ENCODE measurements at places on chromosomes 7 and 10. TPM values are rescaled to one million over a fixed set of nuclear protein-coding genes. Genes with fewer than 3 reads are reported as not detected.

DNA sequence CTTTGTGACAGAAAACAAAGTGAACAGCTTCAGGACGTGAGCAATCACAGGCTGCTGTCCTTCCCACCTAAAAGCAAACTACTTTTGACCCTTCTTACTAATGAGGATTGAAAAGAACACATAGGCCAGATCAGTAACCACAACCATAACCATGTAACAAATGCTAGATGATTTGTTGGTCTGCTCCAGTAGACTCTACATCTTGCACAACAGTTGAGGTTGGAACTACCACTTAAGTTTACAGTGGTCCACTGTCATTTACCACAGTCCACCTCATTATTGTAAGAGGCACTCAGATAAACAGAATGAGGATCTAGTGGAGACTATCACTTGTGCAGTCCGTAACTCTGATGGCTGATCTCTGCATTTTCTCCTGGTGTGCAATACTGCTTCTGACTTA is 27.8 kb downstream of the NET1 start:
- H3K4me3 ChIP-seq, result no peak overlapping the region
- no peaks in the 10 kb centered on the region for H3K27me3 ChIP-seq
- no peak for DNase-seq
- H3K27ac ChIP-seq, result no peak overlapping the region

- no peak for DNase-seq
- H3K27me3 ChIP-seq, result no peaks in the 10 kb centered on the region
- no peaks in the 10 kb centered on the region for H3K36me3 ChIP-seq
- no peak overlapping the region for H3K27ac ChIP-seq
Measured at GRCh38 chr7:131288450-131288849, 39.2 kb upstream of the MKLN1 start.

GRCh38 chr10:89073719-89074118 is 83.1 kb downstream of the FAS start:
- H3K4me1 ChIP-seq, result no peaks in the 10 kb centered on the region
- no peaks in the 10 kb centered on the region for H3K36me3 ChIP-seq
- H3K27ac ChIP-seq, result no peak overlapping the region
- DNase-seq, result no peak
- no peaks in the 10 kb centered on the region for H3K27me3 ChIP-seq

DNA sequence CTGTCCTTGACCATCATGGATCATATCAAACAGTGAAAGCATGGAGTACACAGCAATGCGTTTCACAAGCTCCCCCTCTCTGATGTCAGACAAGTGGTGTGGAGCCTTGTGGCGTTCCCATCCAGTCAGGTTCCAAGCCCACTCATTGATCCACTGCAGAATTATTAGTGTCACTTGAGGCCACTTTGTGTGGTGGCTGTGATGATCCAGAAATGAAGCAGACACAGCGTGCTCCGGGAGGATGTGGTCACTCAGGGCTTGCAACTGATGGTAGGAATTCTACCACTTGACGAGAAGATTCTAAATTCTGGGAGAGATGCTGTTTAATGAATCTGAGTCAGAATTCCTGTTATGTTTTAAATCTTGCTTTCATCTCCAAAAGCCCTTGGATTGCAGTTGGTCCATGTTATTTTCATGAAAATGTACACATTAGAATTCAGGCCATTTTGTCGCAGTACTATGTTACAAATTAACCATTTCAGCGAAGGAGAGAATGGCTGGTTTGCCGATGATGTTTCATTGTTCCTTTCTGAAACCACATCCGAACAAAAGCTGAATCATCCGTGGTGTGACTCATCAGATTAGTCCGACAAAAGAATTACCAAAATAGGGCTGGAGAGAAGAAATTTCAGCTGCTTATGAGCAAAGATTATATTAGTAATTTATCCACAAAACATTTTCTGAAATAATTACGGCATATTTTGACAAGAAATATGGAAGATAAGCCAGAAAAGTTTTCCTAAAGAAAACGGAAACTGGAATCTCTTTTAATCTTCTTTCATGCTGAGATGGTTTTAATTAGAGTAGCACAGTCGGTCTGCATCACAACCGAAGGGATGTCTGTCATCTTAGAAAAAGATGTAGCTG is 48.1 kb downstream of the INSYN2A start:
- no peaks in the 10 kb centered on the region for H3K27me3 ChIP-seq
- no peaks in the 10 kb centered on the region for H3K4me1 ChIP-seq
- H3K27ac ChIP-seq, result no peak overlapping the region
- no peaks in the 10 kb centered on the region for H3K36me3 ChIP-seq
- DNase-seq, result no peak
- H3K4me3 ChIP-seq, result no peak overlapping the region

GRCh38 chr7:11613292-11613930 is 218.6 kb downstream of the THSD7A start:
- H3K4me3 ChIP-seq, result no peak overlapping the region
- H3K27ac ChIP-seq, result no peak overlapping the region
- peaks cover 3% of the 10 kb centered on the region for H3K4me1 ChIP-seq
- H3K36me3 ChIP-seq, result no peaks in the 10 kb centered on the region

DNA sequence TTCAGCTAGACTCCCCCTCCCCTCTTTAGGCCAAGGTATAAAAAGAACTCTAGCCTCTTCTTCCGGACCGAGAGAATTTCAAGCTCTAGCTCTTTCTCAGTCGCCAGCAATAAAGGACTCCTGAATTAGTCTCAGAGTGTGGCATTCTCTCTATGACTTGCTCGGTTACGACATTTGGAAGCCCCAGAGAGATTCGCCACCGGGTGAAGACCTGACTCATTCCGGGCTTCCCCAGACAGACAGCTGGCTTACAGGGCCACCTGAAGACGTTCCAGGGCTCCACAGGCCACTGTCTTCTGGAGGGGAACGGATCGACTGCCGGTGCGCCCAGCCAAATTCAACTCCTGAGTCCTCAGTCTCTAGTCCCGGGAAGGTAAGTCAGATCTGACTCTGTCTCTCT is at the start of gene AKR1B15:
Gene AKR1B15, plus strand, starts transcription at position 234 of the 400 bp plus-strand sequence. CDS start 15,510 bp downstream, outside the sequence.
- no peak within 1 kb of the TSS for H3K27ac ChIP-seq
- no peaks in the 10 kb centered on the region for H3K27me3 ChIP-seq
- peaks cover 7% of the 10 kb centered on the region for H3K4me1 ChIP-seq
- no peaks in the 10 kb centered on the region for H3K36me3 ChIP-seq
- H3K4me3 ChIP-seq, result no peak within 1 kb of the TSS

DNA sequence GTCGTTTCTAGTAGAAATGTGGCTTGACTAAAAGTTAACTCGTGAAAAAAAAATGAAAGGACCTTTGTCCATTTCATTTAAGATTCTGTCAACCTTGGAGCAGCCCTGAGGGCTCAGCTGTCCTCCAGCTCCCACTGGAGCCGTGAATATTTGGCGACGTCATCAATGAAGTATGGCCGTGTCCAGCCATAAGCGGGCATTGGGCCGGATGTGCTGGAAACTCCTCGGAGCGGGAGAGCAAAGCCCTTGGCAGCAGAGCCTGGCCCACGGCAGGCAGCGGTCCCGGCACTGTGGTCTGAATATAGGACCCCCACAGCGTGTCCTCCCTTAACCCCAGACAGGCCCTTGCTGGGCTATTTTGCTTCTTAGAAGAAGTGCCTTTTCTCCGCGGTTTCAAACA is 50.0 kb downstream of the JAKMIP3 start:
- no peaks in the 10 kb centered on the region for H3K36me3 ChIP-seq
- H3K4me3 ChIP-seq, result no peak overlapping the region
- no peaks in the 10 kb centered on the region for H3K27me3 ChIP-seq
- no peak for DNase-seq
- H3K27ac ChIP-seq, result no peak overlapping the region
- no peaks in the 10 kb centered on the region for H3K4me1 ChIP-seq

DNA sequence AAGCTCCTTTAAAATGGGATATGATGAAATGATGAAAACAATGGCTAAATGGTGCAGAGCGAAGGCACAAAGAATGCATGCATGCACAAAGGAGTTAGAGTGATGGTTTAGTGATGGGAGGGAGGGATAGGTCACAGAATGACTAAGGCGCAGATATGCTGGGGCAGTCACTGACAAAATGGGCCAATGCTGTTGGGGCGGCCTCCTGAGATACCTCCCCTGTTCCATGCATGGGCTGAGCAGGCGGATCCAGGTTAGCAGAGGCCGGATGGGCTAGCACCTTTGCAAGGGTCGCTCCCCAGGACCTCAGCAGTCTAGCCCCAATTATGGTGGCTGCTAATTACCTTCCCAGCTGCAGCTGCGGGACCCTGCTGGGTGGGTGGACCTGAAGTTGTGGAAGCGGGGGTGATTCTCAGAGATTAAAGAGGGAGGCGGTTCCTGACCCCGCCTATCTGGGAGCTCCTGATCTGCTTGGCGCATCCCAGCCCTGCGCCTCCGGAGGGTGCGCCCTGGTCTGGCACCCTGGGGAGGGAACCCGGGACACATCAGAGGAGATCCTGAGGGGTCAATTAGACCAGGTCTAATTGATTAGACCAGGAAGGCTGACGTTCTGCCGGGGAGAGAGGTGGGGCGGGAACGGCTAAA is 175.0 kb downstream of the CYP26A1 start:
- H3K4me1 ChIP-seq, result no peaks in the 10 kb centered on the region
- no peak overlapping the region for H3K4me3 ChIP-seq
- H3K27me3 ChIP-seq, result no peaks in the 10 kb centered on the region
- H3K36me3 ChIP-seq, result no peaks in the 10 kb centered on the region
- H3K27ac ChIP-seq, result no peak overlapping the region

GRCh38 chr10:46006219-46006618 is 24.2 kb downstream of the NCOA4 start:
- H3K27me3 ChIP-seq, result no peaks in the 10 kb centered on the region
- H3K36me3 ChIP-seq, result peaks cover 71% of the 10 kb centered on the region
- H3K4me3 ChIP-seq, result no peak overlapping the region
- DNase-seq, result no peak

GRCh38 chr10:80149123-80149522 is 16.6 kb downstream of the PLAC9 start:
- no peaks in the 10 kb centered on the region for H3K27me3 ChIP-seq
- DNase-seq, result no peak
- H3K36me3 ChIP-seq, result peaks cover 2% of the 10 kb centered on the region
- H3K27ac ChIP-seq, result no peak overlapping the region
- no peak overlapping the region for H3K4me3 ChIP-seq
- no peaks in the 10 kb centered on the region for H3K4me1 ChIP-seq

DNA sequence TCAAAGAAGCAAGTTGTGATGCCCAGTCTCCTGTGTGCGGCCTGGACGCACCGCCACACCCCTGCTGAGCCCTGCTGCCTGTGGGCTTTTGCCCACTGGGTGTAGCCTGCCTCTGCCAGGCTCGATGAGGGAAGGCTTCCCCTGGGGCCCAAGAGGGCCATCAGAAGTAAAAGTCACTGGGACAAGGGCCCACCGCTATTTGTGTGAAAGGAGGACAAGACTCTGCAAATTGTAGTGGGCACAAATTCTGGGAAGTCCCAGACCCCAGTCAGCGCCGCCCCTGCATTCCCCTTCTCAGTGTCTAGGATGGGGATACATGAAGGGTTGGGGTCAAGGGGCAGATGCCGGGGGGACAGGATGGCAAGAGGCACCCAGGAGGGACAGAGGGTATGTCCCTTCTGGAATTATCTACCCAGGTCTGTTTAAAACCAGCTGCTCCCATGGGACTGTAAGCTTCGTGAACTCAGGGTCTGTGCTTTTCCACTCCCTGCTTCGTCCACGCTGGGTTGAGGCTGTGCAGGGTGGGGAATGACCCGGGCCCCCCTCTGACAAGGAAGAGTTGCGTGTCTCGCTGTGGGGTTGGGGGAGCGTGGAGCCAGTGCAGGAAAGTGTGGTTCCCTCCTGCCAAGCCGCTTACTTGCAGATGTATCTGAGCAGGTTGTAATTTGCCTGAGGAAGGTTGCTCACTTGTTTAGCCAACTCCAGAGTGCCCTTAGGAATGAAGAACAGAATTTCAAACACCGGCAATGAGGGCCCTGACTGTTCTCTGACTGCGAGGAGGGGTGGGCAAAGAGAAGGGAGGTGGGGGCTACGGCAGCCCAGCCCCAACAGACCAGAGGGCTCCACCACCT is 147.2 kb downstream of the MAPK8 start:
- no peak overlapping the region for H3K27ac ChIP-seq
- H3K4me3 ChIP-seq, result no peak overlapping the region
- no peaks in the 10 kb centered on the region for H3K36me3 ChIP-seq
- H3K27me3 ChIP-seq, result no peaks in the 10 kb centered on the region
- no peak for DNase-seq

- no peaks in the 10 kb centered on the region for H3K4me1 ChIP-seq
- no peaks in the 10 kb centered on the region for H3K36me3 ChIP-seq
- H3K27me3 ChIP-seq, result no peaks in the 10 kb centered on the region
- H3K27ac ChIP-seq, result no peak overlapping the region
- no peak for DNase-seq
Measured at GRCh38 chr10:72425133-72425532, 70.4 kb upstream of the DNAJB12 start.

DNA sequence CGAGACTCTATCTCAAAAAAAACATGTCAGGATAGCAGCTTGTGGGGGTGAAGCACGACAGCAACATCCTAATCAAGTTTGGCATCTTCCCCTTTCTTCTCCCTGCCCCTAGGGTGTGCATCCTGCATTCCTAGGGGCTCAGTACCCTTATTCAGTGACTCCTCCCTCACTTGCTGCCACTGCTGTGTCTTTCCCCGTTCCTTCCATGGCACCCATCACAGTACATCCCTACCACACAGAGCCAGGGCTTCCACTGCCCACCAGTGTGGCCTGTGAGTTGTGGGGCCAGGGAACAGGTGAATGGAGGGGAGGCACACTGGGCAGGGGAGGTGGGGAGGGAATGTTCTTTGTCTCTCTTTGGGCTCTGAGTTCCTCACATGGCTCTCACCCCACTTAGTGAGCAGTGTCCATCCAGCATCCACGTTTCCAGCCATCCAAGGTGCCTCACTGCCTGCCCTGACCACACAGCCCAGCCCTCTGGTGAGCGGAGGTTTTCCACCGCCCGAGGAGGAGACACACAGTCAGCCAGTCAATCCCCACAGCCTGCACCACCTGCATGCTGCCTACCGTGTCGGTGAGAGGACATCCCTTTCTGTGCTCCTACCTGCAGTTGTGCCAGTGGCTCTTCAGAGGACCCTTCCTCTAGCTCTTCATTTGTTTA is 11.4 kb downstream of the NDST2 start:
- peaks cover 25% of the 10 kb centered on the region for H3K36me3 ChIP-seq
- DNase-seq, result no peak
- H3K27me3 ChIP-seq, result no peaks in the 10 kb centered on the region
- H3K4me3 ChIP-seq, result no peak overlapping the region

GRCh38 chr10:28367929-28368484 is 65.1 kb upstream of the MPP7 start:
- H3K4me1 ChIP-seq, result no peaks in the 10 kb centered on the region
- no peak overlapping the region for H3K27ac ChIP-seq
- no peaks in the 10 kb centered on the region for H3K27me3 ChIP-seq
- DNase-seq, result no peak

DNA sequence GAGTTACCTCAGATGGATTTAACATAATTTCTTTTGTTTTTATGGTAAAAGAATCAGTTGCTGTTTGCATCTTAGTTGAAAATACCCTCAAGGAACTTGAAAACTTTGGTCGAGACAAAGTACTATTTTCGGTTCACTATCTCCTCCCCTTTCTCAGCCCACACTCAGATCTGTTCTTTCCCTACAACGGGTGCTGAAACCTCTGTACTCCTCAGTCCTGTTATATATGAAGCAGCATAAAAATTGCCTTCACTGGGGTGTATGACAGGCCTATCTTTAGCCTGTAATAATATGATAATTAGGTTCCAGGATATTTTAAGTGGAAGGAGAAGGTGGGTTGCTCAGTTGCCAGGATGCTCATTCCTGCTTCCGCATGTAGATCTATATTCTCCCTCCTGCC is 105.2 kb upstream of the NOBOX start:
- no peaks in the 10 kb centered on the region for H3K4me1 ChIP-seq
- H3K4me3 ChIP-seq, result no peak overlapping the region
- DNase-seq, result no peak
- H3K27me3 ChIP-seq, result no peaks in the 10 kb centered on the region
- no peaks in the 10 kb centered on the region for H3K36me3 ChIP-seq

PKD2L1 gene
- 0.25 TPM for total RNA-seq

TMEM225B gene
- total RNA-seq, result not detected

GIMAP2 gene
- total RNA-seq, result 1.0 TPM

BAG3 gene
- total RNA-seq, result 0.97 TPM

IMPDH1 gene
- 50.1 TPM for total RNA-seq

TEX47 gene
- total RNA-seq, result not detected

SPDYE8 gene
- total RNA-seq, result not detected

Measured in Karpas-422 (cell line).